ENCODE measurements at places on chromosomes 12 and 14. TPM values are rescaled to one million over a fixed set of nuclear protein-coding genes. Genes with fewer than 3 reads are reported as not detected.
A peak's percentile ranks its signal among the peaks of the same experiment; 100 is the strongest.

CLMN gene
- total RNA-seq, result 3.5 TPM

PPP4R4 gene
- 17.6 TPM for total RNA-seq

TEX22 gene
- total RNA-seq, result 0.29 TPM

IGF1 gene
- total RNA-seq, result not detected

NANOG gene
- total RNA-seq, result not detected

C1S gene
- total RNA-seq, result 5.5 TPM

SPTB gene
- 2.2 TPM for total RNA-seq

NR2C1 gene
- 25.0 TPM for total RNA-seq

NKX2-8 gene
- total RNA-seq, result 4.8 TPM

GLIPR1L2 gene
- total RNA-seq, result 1.8 TPM

SLC24A4 gene
- total RNA-seq, result not detected

AACS gene
- 15.1 TPM for total RNA-seq

CHPT1 gene
- 38.8 TPM for total RNA-seq

PRR4 gene
- 0.74 TPM for total RNA-seq

DNA sequence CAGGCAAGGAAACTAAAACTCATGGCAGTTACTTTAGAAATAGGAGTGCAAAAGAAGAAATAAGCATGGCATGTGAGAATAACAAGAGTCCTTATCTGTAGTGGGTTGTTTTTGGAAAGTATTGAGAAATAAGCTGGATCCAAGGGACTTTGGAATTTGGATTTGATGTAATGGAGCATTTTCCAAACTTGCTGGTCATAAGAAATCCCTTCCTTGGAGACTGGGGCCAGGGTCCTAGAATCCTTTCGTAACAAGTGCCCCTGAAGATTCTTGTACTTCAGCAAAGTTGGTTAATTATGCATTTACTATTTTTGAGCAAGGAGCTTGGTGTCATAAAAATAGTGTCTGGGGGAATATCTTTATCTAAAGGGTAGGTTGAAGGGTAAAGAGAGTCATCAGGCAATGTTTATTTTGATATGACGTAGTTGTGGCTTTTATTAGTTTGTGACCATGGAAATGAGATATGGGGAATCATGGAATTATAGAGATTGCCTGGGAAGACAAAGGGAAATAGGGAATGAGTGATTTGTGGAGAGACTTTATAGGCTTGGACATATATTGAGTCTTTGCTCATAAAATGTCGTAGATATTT is 53.9 kb downstream of the WNK1 start:
- DNase-seq, result peak; percentile 30

DNA sequence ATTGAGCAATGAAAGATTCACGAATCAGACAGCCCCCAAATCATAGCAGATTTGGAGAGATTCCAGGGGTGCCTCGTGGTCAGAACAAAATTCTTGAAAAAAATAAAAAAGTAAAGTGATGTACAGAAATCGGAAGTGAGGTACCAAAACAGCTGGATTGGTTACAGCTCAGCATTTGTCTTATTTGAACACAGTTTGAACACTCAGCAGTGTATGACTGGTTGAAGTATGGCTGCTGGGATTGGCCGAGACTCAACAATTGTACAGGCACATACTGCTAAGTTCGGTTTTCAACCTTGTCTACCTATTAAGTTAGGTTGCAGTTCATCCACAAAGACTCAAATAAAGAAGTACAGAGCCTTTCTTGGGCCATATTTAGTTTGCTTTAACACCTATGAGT is 865.4 kb upstream of the TMEM132C start:
- no peak for DNase-seq

DNA sequence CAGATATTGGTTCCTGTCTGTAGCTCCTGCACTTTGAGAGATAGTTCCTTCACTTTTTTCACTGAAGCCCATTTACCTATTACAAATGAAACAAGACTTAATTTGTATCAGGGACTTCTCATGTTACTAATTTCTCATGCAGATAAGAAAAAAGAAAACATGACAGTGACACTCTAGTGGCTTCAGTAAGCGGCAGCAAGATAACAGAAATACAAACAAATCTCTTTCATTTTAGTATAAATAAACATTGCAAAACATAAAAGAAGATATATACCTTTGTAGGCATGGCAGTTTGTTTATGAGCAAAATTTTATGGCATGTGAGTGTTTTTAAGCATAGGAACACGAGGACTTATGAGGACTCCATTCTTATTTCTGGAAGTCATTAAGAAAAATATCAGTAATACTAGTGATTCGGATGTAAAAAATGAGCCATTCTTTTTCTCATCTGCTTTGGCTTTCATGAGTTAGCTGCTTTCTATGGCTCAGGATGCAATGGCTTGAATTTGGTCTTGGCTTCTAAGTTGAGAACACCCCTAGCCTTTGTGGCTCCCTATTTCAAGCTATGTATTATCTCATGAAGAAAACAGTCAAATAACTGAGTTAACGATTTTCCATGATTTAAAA is 310.1 kb upstream of the RGS6 start:
- DNase-seq, result no peak

GRCh38 chr12:56377310-56377988 is 14.8 kb upstream of the APOF start:
- DNase-seq, result peak; percentile 50

GRCh38 chr14:33643426-33644181 is 307.3 kb downstream of the EGLN3 start:
- DNase-seq, result peak; percentile 26

- no peak for DNase-seq
Observed at GRCh38 chr14:103693515-103693914, 21.7 kb downstream of the XRCC3 start.

DNA sequence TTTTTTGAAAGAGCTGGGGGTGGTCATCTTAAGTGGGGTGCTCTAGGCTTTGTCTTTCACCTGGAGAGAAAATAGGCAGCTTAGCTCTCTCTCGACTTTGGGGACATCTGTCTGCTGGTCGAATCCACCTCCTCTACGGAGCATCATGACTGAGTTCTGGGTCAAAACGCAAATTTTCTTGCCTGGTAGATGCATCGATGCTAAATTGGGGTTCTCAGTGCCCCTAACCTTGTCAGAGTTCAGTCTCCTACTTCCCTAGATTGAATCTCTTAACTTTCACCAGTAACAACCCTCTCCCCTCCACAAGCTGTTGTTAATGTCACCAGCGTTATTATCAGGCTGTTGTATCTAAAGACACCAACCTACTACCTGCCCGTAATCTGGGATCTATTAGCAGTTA is 682 bp downstream of the FLRT2 start:
- no peak for DNase-seq

GRCh38 chr12:52380271-52380694 is 5.2 kb downstream of the KRT84 start:
- DNase-seq, result peak; percentile 64

- no peak for DNase-seq
Observed at GRCh38 chr14:99224116-99224910, 47.7 kb downstream of the BCL11B start.

GRCh38 chr14:28831126-28831525 is 64.5 kb downstream of the FOXG1 start:
- peak; percentile 55 for DNase-seq

DNA sequence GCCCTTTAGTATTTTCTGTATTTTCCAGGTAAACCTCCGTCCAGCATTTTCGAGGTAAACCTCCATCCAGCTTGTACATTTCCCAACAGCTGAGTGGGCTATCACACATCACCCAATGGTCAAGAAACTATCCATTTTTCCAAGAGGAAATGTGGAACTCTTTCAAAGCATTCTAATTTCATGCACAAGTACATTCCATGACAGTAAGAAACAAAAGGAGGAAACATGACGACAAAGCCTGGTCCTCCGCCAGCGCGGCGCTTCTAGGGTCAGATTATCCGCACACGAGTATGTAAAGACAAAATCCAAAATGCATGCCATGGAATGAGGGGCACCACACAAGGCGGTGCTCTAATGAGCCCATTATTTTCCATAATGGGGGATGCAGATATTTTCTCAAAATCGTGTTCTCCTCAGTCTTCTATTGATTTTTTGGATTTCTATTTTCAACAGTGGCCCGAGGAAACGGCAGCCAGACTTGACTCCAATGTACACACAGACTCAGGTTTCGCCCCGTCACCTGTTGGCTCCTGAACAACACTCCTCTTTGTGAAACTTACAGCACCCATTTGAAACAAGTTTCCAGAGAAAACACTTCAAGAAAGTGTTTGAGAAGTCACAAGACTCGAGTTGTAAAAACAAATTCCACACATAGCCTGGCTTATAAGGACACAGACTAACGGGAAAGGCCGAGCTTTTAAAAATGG is 107.4 kb downstream of the PRICKLE1 start:
- peak; percentile 19 for DNase-seq

DNA sequence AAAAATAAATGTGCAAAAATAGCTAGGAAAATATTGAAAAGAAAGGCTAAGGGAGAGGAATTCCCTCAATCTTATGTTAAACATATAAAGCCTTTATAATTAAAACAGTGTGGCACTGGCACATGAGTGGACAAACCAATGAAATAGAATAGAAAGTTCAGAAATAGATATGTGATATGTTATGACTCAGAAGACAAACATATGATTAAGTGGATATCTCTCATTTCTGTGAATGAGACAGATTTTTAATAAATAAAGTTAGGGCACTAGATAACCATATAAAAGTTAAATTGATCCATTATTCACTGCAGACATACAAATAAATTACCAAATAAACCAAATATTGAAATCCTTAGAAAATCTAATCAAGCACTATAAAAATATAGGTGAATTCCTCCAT is 73.0 kb downstream of the ALG10B start:
- no peak for DNase-seq

DNA sequence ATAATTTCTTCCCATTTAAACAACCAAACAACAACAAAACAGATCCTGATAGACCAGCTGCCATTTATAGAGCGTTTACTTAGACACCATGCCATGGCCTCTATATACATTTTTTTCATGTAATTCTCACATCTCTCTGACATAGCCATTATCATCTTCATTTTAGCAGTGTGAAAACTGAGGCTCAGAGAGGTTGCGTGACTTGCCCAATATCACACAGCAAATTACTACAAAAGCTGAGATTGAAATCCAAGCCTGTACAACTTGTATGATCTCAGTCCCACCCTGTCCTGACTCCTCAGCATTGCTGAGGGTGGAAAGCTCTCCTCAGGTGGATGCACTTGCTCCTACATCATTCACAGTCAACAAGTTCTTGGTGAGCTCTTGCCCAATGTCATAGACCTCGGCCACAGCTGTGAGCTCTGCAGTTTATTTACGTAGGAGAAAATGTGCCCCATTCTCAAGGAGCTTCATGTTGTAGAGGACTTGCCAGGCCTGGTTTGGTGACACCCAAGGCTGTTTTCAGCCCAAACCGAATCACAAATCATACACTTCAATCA is 55.5 kb downstream of the CRACR2A start:
- no peak for DNase-seq

DNA sequence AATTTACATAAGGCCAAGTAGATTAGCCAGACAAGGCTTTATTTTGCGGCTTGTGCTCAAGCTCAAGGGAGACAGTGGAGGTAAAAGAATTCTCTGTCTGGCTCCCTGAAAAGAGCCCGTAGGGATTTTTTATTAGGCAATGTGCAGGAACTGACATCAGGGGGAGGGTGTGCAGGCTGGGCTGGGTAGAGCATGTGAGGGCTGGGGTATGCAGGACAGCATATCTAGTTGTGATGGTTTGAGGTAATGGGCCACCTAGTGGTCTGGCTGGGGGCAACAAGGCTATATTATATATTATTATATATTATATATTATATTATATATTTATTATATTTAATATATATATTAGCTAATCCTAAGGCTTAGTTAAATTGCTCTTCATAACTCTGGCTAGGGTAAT is 102.1 kb downstream of the TMEM117 start:
- peak; percentile 27 for DNase-seq

- DNase-seq, result no peak
Observed at GRCh38 chr14:51336734-51337133, 96.7 kb downstream of the TMX1 start.

DNA sequence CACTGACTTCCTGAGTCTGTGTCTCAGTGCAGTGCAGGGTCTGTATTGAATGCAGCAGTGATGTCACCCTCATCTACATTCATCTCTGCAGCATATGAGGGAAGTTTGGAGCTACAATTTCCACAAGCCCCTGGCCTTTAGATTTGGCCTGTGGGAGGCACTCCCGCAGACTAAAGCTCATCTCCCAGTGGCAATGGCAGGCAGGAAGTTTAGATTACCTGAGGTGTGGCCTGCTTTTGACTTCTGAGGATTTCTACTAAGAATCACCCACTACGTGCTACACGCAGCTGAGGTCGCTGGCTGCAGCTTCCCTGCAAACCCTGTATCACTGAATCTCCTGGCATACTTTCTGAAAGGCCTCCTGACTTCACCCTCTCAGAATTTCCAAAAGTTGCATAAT is 202.2 kb upstream of the PRKD1 start:
- no peak for DNase-seq

- peak; percentile 68 for DNase-seq
Observed at GRCh38 chr12:128069359-128069997, 197.5 kb upstream of the TMEM132C start.

DNA sequence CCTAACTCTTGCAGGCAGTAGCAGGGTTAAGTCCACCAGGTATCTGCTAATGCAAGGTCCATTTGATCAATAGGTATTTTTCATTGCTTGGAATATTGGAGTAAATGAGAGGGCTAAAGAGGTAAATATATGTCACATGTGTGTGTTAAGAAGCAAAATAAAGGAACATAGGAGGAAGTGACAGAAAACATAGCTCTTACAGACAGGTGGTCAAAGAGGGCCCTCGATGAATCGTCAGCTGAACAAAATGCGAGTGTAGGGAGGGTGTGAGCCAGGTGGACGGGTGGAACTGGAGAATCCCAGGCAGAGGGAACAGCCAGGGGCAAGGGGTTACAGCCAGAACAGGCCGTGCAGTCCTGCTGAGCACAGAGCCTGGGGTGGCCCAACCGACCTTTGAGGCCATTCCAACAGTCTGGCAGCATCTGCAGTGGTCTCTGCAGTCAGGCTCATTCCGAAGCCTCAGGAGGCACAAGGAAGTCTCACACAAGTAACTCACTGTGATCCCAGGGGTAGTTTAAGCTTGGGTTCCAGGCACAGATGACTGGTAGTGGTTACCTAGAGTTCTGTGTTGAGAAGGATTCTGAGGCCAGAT is 43.2 kb downstream of the CCDC88C start:
- DNase-seq, result no peak

- DNase-seq, result no peak
Observed at GRCh38 chr12:47852096-47852571, 32.4 kb upstream of the HDAC7 start.

GRCh38 chr14:66508547-66508845 is 549 bp downstream of the GPHN start:
- DNase-seq, result no peak

GRCh38 chr14:105323663-105324062 is 9.1 kb downstream of the PACS2 start:
- DNase-seq, result no peak

Measured in Daoy (cell line).